ENCODE measurements at places on chromosomes 12 and 14.

DNA sequence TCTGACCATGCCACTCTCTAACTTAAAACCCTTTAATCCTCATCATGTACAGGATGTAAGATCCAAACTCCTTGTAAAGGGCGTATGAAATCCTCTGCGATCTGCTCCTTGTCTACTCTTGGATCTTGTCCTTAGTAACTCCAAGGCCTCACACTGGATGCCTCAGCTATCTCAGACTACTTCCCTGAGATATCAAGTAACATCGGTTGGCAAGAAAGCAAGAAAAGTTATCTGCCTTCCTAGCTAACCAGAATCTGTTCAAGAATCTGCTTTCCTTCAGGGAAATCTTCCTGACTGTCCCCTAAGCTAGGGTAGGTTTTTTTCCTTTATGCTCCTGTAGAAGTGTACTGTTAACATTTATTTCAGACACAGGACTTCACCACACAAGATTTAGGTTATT is 82.6 kb downstream of the TAOK3 start:
- DNase-seq, result no peak

- DNase-seq, result no peak
Measured at GRCh38 chr12:85664429-85664828, 171.8 kb downstream of the RASSF9 start.

GRCh38 chr14:105495990-105496830 is 5.2 kb downstream of the TEDC1 start:
- DNase-seq, result no peak

- no peak for DNase-seq
Measured at GRCh38 chr12:29310899-29311298, 70.1 kb downstream of the ERGIC2 start.

- no peak for DNase-seq
Measured at GRCh38 chr12:6095269-6095668, 29.2 kb downstream of the VWF start.

DNA sequence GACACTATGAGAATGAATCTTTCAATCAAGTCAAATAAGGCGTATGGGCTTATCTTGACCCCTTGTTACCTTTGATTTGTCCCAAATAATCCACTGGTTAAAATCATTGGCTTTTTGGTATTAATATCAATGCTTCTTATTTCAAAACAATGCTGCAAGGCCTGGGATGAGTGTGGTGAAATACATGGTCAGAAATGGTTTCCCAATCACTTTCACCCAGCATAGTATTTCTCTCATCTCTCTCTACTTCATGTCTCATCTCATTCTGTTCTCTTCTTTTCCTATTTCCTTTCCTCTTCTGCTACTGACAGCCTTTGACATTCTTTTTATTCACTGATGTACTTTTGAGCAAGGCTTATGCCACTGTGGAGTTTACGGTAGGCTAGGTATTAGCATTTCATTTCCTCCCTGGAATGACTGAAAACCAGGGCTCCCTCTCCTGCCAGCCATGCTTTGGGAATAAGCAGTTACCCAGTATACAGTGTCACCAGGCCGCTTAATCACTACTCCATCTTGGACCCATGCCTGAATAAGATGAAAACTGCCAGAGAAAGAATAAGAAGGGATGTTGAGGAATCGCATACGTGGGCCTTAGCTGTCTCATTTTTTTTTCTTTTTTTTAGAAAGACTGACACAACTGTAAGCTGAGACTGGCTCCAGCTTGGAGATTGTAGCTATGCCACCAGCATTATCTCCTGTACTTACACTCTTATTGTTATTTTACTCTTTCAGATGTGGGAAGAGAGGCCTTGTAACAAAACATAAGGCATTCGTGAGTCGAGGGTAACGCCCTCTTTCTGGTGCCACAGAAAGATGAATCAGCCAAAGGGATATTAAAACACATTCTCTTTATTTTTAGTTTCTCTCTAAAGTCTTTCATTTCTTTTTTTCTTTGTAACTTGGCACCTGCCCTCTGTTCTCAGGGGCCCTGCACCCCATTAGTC is 53.5 kb downstream of the IGF1 start:
- no peak for DNase-seq

- DNase-seq, result no peak
Measured at GRCh38 chr14:83764656-83765599, 1765.0 kb upstream of the FLRT2 start.

DNA sequence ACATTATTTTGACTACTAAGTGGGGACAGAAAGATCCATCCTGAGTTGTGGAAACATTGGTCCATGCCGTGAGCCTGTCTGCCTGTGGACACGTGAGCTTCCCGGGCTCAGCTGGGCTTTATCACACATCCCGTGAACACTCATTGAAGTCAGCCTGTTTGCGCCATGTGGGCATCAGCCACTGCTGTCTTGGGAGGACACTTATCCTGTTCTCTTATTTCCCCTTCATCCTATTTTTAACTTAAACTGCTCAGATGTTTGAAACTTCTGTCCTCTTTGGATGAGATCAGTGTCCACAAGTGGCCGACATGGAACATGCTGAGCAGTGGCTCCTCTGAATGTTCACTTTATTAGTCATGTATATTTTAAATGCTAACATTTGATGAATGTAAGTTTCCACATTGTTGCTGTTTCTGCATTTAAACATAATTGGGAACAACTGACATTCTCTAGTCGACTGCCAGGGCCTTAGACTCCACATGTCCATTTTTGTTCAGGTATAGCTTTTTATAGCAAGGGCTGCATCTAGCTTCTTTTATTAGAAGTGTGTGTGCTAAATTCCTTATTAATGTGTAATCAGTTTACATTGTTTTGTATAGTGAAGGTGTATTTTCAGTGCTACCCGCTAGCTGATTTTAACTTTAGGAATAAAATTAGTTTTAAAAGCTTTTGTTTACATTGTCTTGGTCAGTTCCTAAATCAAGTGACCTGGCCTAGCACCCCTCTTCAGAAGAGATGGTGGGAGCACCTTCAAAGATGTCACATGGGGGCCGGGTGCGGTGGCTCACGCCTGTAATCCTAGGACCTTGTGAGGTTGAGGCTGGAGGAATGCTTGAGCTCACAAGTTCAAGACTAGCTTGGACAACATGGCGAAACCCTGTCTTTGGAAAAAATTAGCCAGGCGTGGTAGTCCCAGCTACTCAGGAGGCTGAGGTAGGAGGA is 24.0 kb downstream of the RNF34 start:
- DNase-seq, result no peak

- DNase-seq, result no peak
Measured at GRCh38 chr12:130027798-130028197, 124.0 kb upstream of the TMEM132D start.

- no peak for DNase-seq
Measured at GRCh38 chr12:1855241-1855640, 34.9 kb downstream of the LRTM2 start.

DNA sequence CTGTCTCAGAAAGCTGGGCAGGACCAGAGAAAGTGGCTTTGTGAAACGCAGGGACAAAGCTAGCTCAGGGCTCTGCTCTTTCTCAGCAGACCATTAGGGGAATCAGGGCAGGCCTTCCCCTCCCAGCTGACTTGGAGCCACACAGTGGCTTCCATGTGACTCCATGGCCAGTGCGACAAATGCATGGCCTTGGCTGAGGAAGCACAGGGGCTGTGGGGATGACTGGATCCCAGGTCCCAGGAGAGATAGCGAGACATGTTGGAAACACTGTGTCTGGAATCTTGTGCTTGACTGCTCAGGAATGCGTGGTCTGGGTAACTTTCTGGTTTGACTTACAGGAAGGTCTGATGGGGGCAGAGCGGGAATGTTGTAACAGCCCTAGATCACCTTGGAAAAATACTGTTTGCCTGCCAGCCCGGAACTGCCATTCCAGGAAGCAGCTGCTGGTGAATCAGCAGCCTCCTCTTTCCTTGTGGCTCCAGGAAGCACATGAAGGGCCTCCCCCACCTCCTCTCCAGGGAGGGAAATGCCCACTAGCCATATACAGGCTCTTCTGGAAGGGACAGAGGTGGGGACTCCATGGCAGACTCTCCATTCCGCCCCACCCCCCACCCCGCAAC is 133.5 kb upstream of the HIF1A start:
- DNase-seq, result no peak

- DNase-seq, result no peak
Measured at GRCh38 chr12:127063339-127064072, 1203.5 kb upstream of the TMEM132C start.

- DNase-seq, result no peak
Measured at GRCh38 chr12:32727237-32727636, 28.5 kb downstream of the YARS2 start.

- DNase-seq, result no peak
Measured at GRCh38 chr12:20128928-20129327, 239.4 kb upstream of the PDE3A start.

DNA sequence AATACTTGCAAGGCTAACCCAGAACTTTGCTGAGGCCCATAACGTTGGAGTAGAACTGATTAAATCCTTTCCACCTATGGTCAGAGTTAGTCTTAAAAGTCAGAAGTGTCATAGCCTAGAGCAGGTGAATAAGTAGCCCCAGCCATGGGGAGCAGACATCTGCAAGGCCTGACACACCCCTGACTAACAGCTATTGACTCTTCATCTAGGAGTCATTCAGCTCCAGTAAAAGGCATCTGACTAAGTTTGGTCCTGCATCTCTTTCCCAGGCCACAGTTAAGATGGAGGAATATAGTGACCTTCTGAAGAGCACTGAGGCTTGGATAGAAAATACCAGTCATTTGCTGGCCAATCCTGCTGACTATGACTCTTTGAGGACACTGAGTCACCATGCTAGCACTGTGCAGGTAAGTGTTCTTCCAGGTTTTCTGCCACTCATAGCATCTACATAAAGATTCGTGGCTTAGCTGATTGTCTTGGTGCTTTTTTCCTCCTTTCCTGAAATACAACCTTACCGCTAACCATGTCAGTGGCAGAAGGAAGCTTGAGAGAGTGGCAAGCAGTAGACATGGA is 212.9 kb downstream of the ESR2 start:
- no peak for DNase-seq

DNA sequence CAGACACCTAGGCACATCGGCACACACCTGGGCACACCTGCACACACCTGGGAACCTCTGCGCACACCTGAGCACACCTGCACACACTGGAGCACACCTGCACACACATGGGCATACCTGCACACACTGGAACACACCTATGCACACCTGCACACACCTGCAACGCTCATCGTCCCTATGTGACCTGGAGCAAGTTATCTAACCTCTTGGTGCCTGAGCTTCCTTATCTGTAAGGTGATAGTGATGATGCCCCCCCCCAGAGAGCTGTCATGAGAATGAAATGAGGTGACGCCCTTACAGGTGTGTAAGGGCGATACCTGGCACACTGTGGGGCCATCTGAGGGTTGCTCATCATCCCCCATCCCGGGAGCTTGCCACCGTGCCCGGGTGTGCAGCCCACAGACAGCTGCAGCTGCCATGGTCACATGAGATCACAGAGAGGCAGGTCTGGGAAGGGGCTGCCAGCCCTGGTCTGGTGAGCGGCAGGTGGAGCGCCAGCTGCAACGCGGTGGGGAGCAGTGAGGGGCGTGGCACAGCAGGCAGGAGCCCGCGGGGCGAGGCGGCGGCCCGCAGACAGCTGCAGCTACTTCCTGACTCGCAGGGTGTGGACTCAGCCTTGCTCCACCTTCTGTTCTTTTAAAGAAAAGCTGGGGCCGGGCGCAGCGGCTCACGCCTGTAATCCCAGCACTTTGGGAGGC is 59.9 kb upstream of the FBRSL1 start:
- no peak for DNase-seq

DNA sequence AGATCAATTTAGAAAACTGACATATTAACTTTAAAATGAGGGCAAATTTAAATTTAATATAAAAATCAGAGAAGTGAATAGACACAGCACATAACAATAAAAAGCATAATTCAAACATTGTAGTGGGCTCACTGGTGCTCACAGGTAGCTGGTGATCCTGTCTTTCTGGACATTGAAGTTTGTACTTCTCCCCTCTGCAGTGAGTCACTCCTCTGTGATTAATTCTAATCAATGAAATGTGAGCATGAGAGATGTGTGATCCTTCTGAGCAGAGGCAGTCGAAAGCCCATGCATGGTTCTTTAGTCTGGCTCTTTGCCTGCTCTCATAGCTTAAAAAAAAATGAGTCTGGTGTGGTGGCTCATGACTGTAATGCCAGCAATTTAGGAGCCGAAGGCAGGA is 59.0 kb upstream of the RERGL start:
- no peak for DNase-seq

DNA sequence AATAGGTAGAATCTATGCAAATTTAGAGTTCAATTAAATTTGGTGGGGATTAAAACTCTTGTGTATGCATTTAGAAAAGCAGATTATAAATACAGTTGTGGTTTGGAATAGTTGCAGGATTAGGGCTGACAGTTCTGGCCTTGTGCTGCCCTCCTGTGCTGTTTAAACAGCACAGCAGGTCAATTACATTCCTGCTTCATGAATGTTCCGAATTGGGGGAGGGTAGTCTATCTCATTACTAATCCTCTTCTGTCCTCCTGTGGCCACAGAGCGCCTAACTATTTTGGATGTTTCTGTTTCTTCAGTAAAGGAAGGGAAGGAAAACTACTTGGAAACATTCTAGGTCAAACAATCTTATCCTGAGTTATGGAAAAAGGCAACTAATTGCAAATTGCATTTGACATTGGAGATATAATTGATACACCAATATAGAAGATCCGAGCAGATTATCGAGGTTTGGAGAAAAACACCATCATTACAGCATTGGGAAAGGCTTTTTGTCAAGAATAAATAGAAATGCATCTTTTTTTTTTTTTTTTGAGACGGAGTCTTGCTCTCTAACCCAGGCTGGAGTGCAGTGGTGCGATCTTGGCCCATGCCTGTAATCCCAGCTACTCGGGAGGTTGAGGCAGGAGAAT is 8.7 kb upstream of the GPR19 start:
- DNase-seq, result no peak

- no peak for DNase-seq
Measured at GRCh38 chr14:102275866-102276265, 29.1 kb downstream of the MOK start.

GRCh38 chr12:96687719-96688118 is 198.3 kb downstream of the CFAP54 start:
- no peak for DNase-seq

DNA sequence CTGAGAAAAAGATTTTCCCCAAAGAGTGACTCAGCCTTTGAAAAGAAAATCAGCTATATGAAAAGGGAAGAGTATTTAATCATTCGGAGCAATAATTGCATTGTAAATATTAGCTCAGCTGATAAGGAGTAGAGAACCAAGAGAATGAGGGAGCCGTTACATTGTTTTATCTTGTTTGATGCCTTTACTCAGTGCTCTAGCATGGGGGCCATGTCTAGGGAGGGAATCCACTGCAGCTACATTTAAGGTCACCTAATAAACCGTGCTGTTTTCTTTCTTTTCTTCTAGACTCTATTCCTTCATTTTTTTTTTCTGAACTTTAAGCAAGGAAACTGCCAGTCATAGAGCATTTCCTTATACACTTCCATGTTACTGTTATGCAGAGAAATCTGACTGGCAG is 447.0 kb downstream of the DIO2 start:
- no peak for DNase-seq

DNA sequence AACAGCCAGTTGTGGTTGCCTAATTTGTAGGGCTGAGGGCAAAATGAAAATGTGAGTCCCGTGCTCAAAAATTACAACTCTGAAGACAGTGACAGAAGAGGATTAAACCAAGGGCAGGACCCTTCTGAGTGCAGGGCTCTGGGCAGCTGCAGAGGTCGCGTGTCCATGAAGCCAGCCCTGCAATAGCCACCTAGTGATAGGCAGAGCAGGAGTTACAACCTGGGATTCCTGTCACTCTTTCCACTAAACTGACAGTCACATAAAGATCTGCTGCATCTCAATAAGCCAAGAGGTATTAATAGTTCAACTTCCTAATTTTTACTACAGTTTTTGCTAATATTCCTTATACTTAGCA is 94.1 kb downstream of the SLC2A13 start:
- no peak for DNase-seq

Data from cortex of kidney (tissue), 1 donor.